Daoy (cell line): ENCODE measurements at places on chromosomes 2 and 18. TPM values are rescaled to one million over a fixed set of nuclear protein-coding genes. Genes with fewer than 3 reads are reported as not detected.

- DNase-seq: no peak
Measured at GRCh38 chr2:85737961-85738360, 15.8 kb upstream of the ATOH8 start.

DNA sequence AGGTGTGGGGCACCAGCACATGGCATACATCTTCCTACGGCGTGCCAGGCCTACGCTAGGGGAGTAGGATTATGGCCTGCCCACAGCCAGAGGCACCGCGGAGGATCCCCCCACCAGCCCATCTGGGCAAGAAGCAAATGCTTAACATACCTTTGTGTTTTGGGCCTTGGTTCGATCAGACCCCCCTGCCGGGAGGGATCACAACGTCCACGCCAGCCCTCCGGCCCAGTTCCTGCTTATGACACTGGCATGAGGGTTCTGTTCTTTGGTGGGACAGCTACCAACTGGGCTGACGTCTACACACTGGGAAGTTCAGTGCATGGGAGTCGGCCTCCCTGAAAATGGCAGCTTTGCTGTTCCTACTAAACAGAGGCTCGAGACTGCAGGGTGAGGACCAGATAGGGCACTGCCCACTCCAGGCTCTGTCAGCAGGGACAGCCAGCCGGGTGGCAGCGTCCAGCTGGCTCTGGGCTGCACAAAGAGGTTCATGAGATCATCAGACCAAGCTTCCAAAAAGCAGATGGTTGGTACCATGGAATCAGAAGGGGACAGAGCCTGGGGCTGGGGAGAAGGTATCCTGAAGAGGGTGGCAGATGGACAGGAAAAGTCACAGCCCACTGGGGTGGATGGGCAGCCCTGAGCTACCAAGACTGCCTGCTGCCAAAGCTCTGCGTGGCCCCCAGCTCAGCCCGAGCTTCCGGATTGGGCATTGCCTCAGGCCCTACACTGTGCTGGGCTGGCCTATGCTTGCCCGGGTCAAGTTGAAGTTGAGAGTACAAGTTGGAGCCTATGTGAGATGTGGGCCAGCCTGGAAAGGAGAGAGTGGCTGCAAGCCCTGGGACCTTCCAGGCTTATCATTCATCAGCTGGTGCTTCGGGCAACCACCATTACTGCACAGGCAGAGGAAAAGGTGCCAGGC, 61.7 kb upstream of the TEX51 start:
- no peak for DNase-seq

- no peak for DNase-seq
Measured at GRCh38 chr2:120230515-120231471, 7.6 kb upstream of the TMEM185B start.

GRCh38 chr18:65788373-65788772, 37.6 kb downstream of the CDH7 start:
- DNase-seq: no peak

- peak; percentile 21 for DNase-seq
Measured at GRCh38 chr2:145323512-145323911, 803.6 kb upstream of the ZEB2 start.

- DNase-seq: peak; percentile 44
Measured at GRCh38 chr2:136378712-136379595, 261.0 kb upstream of the CXCR4 start.

DNA sequence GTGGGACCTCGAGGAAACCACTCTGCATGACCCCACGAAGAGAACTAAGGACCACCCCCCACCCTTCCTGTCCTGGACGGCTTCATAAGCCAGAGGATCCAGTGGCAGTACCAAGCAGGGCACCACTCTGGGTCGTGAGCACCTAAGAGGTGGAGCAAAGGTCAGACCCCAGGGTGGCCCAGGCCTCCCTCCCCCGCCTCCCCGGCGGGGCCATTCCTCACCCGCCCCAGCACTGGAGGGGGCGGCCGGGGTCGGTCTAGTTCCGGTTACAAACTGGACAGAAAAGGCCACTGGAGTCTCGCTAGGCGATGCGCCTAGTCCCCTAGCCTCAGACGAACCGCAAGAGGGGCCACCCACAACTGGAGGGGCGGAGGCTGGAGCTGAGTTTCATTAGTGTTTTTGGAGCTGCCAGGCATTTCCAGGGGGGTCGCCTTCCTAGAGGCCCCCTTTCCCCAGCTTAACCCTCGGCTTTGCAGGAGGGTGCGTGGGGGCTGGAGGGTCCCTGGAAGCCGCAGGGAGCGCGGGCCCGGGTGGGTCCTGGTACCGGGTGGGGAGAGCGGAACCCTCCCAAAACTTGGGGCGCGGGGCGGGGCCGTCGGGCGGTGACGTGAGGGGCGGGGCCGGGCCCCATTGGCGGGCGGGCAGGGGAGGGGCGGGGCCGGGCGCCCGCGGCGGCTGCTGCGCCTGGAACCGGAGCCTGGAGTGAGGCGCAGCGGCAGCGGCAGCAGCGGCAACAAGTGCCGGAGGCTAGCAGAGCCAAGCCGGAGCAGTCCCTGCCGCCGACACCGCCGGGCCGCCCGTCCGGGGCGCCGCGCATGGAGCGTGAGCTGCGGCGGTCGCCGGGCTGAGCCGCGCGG, at the start of gene B3GNT2:
Gene B3GNT2, plus strand, starts transcription at position 695 of the 857 bp plus-strand sequence. CDS start 26,106 bp downstream, outside the sequence.
- peak; percentile 86 for DNase-seq

DNA sequence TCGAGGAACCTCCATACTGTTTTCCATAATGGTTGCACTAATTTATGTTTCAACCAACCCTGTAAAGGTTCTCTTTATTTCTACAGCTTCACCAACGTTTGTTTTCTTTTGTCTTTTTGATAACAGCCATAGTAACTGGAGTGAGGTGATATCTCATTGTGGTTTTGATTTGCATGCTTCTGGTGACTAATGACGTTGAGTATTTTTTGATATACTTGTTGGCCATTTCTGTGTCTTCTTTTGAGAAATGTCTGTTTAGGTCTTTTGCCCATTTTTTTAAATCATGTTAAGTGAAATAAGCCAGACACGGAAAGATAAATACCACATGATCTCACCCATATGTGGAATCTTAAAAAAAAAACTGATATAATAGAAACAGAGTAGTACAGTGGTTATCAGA, 74.8 kb upstream of the SMIM21 start:
- DNase-seq: no peak

DNA sequence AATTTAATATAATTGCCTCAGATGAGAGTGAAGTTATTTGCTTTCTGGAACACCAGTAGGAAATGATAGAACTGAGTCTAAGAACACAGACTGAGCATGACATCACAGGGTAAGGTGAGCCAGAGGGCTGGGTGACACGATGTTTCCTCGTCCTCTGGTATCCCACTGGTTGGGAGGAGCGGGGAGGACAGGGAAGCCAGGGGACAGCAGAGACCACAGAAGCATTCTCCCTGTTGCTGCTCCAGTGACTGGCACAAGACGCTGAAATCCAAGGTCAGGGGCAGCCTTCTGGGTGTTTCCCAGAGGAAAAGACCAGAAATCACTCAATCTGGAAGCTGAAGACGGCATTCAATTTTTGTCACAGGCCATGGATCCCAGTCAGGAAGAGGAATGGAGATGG, 363.4 kb upstream of the SOX11 start:
- no peak for DNase-seq

DNA sequence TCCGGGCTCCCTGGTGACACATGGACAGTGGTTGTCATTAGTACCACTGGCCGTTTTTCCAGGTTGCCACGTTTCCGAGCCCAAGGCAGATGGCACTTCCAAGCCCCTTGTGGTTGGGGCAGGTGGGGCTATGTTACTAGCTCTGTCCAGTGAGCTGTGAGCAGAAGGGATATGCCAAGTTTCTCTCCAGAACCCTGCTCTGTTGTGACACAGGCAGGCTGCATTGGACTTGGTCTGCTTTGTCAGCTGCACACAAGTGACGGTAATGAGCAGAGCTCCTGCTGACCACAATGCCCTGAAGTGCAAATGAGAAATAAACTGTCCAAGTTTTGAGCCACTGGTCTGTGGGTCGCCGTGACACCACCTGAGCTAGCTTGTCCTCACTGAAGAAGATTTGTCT, 118.8 kb downstream of the GYPC start:
- DNase-seq: no peak

DNA sequence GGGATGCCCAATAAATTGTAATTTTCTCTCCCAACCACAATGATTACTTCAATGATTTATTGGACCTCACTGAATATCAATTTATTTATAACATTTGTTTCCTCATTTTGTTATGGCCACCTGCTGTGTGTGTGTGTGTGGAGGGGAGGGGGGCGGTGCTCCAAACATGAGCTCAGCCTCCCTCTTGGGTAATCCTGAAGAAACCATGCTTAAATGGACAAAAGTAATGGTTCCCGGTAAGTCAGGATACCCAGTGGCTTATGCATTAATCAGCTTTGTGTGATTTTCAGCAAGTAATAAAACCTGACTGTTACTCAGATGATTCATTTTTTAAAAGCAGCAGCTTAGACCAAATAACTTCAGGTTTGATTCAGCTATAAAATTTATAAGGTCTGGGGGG, 495.1 kb upstream of the MEX3C start:
- no peak for DNase-seq

DNA sequence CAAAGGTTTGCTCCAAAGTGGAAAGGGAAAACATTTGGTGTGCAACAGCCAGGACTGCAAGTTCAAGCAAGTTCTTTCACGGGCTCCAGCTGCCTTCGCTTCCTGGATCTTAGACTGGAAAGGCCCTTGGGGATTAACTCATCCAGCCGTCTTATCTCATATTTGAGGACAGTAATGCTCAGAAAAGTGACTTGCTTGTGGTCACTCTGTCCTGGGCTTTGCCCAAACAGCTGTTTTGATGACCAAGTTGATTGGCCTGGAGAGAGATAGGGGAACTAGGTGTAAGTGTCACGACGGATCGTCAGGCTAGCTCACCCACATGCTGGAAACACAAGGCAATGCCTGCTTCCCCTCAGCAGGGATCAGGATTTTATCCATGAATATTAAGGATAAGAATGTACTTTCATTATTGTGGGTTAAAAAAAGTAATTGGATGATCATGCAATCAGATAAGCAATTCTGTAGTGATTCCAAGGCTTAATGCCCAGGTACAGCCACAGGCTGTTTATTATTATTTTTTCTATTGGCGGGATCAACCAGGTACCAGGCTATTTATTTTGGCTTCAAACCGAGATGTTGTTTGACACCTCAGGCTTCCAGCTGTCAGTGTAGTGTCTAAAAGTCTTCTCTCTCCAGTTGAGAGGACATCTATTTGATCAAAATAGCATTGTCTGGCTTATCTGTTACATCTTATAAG, 162.5 kb upstream of the EPAS1 start:
- DNase-seq: no peak

GRCh38 chr2:99554238-99554637, 64.4 kb upstream of the REV1 start:
- DNase-seq: no peak

DNA sequence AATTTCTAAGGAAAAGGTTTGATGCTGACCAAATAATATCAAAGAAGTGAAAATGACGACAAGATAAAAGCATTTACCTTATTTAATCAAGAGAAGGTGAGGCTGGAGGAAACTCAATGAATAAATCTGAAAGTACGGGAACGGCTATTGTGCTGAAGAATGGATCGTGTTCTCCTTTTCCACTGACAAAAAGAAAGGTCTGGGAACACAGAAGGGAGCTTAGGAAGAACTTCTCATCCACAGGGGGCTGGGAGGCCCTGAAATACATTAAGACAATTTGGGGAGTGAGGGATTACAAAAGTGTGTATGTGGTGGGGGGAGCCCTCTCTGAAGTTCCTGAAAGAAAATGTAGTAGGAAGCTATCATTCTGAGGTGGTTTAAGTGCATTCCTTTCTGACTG, 582.3 kb downstream of the SLC4A3 start:
- DNase-seq: no peak

DNA sequence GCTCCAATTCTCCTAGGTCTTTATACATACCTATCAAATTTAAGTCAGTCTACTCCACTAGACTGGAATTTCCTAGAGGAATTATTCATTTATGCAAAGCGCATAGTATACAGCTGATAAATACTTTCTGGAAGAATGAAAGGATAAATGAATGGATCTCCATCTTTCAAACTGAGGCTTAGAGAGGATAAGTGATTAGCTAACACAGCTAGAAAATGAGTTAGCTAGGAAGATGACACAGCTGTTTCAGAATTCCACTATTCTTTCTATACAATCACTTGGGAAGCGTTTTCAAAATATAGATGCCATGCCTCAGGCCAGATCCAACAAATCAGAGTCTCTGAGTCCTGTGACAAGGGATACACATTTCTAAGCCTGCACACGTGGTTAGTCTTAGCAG, 1146.6 kb upstream of the ZEB2 start:
- no peak for DNase-seq

GRCh38 chr2:58803192-58803591, 562.1 kb upstream of the FANCL start:
- no peak for DNase-seq

DNA sequence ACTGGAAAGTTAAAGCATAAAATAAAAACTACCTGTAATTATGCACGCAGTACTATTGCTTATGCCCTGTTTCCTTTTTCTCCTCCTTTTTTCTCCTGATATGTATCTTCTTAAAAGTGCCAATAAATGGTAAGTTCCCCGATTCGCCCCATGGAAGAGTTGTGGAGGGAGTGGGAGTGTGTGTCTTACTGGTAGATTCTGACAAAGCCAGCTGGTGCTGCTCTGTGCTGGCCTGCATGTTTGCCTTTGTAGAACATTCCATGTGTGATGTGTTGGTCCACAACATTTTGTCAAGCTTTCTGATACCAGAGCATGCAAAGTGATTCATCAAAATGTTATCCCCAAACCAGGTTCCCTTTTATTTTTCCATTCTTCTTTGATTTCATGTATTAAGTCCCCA, 356.9 kb upstream of the RAB12 start:
- DNase-seq: no peak

- no peak for DNase-seq
Measured at GRCh38 chr18:48022021-48022420, 91.6 kb upstream of the SMAD2 start.

DNA sequence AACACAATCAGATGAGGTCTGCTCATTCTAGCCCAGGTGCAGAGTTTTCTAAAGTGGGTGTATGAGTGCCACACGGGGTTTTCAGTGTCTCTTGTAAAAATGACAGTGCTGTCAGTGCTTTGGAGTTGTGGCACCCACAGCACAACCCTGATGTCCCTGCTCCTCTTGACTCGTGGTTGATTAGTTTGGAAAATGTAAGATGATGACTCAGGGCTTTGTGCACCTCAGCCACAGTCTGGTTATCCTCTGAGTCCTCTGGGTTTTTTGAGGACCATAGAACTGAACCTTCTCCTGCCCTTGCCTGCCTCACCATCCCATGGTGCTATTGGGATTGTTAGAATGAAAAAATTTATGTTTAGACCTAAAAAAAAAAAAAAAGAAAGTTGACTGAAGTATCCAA, 105.6 kb downstream of the MYO1B start:
- DNase-seq: peak; percentile 23

MYO5B gene
- total RNA-seq: 2.8 and 3.1 TPM in 2 replicates

AQP4 gene
- 0.80 and 1.4 TPM in 2 replicates for total RNA-seq

AFF3 gene
- total RNA-seq: 5.7 and 8.9 TPM in 2 replicates

EHD3 gene
- total RNA-seq: 2.6 and 4.1 TPM in 2 replicates

ALPI gene
- total RNA-seq: not detected in 2 replicates

EPB41L3 gene
- 34.2 and 64.6 TPM in 2 replicates for total RNA-seq

CD8B2 gene
- total RNA-seq: not detected in 2 replicates

KDM3A gene
- total RNA-seq: 10.3 and 12.9 TPM in 2 replicates

ANKRD29 gene
- 1.6 and 3.9 TPM in 2 replicates for total RNA-seq

CFAP221 gene
- 0.29 and 2.0 TPM in 2 replicates for total RNA-seq

MTCL1 gene
- 12.2 and 20.8 TPM in 2 replicates for total RNA-seq

TRPM8 gene
- total RNA-seq: 0.06 and 0.12 TPM in 2 replicates
